Activated naive CD4-positive, alpha-beta T cell treated with anti-CD3 and anti-CD28 coated beads, Interleukin-2, amount 50 U/mL, for 72 hours (primary cell): ENCODE measurements at places on chromosomes 11 and 22.

DNA sequence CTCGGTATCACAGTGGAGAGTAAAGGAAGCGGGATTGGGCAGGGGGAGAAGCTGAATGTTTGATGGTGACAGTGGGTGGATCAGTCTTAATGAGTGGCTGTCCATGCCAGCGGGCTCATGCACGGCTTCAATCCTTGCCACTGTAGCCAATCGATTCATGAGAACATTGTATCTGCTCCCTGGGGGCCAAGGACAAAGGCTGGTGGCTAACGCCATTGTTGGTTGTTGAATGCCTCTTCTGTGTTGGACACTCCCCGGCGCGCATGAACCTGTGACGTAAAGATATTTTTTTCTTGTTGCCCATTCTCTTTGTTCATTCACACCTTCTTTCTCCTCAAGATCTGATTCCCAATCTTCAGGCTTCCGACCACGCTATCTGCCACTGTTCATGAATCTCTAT is 20.9 kb upstream of the ATXN10 start:
- DNase-seq: no peak

DNA sequence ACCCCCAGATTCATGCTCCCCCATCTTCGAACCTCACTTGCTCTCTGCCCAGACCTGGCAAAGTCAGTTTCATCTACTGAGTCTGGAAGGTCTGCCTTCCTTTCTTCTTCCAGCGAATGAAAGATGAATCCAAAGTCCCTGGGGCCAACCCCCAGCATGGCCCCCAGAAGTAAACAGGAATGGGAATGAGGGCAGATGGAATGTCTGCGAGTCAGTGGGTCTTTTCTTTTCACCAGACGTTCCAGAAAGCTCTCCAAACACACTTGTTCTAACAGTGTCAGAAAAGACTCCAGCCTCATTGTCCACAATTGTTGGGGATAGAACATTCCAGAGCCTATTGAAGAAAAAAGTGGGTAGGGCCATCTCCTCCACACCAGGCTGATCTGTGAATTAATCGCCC is 28.6 kb downstream of the RIBC2 start:
- DNase-seq: no peak

GRCh38 chr22:44585559-44586350 is 87.7 kb upstream of the RTL6 start:
- DNase-seq: no peak

DNA sequence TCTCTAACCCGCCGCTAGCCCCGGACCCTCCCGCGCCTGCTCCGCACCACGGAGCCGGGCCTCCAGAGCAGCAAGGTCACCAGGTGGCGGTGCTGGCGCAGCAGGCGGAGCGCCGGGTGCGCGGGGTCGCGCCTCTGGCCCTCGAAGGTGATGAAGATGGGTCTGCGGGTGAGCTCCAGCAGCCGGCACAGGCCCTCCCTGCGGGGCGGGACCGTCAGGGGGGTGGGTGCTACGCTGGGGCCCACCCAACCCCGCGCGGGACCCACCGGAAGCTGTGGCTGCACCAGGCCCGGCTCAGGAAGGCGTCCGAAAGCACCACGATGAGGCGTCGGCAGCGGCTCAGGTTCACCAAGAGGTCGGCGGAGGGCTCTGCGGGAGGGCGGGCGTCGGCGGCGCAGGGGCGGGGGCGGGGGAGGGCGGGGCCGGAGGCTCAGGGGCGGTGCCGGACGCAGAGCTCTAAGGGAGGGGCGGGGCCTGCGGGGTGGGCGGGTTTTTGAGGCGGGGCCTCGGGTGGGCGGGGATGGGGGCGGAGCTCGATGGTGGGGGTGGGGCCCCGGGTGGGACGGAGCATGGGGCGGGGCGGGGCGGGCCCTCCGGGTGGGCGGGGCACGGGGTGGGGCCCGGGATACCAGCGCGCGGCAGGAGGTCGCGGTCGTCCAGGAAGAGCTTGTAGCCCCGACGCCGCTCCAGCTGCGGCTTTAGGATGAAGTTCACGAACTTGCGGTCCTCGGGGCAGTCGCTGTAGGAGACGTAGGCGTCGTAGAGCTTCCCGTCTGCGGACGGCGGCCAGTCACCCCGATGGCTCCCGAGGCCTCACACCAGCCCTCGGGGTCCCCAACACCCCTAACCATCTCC is 7.8 kb downstream of the SIGIRR start:
- DNase-seq: peak; percentile 82

GRCh38 chr11:117874253-117874909 is 2.1 kb downstream of the FXYD6 start:
- peak; percentile 47 for DNase-seq

- DNase-seq: no peak
Measured at GRCh38 chr11:116563028-116563711, 209.6 kb downstream of the BUD13 start.

DNA sequence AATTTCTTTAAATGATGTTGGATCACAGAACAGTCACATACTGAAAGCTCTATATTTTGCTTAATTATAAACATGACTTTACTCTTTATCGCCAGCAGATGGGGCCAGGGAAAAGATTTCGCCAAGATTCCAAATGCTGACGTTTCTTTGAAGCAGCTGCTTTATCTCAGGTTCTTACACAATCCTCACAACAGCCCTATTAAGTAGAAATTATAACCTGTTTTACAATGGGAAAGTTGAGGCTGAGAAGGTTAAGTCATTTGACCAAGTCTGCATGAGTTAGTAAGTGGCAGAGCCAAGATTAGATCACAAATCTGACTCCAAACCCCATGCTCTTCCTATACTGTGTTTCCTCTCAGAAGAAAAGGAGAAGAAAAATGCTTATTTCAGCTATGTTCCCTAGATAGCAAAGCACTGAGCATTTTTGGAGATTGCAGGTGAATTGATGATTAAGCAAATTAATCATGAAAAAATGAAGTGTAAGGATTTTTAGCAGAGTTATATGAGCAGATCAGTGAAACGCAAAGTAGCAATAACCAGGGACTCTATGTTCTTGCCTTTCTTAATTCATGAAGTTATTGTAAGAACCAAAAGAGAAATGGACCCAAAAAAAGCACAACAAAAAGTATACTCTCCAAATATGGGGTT is 79.0 kb downstream of the AASDHPPT start:
- no peak for DNase-seq

GRCh38 chr11:17643506-17644405 is 75.6 kb upstream of the MYOD1 start:
- DNase-seq: no peak

GRCh38 chr22:50691521-50691920 is 18.9 kb downstream of the SHANK3 start:
- DNase-seq: peak; percentile 23

DNA sequence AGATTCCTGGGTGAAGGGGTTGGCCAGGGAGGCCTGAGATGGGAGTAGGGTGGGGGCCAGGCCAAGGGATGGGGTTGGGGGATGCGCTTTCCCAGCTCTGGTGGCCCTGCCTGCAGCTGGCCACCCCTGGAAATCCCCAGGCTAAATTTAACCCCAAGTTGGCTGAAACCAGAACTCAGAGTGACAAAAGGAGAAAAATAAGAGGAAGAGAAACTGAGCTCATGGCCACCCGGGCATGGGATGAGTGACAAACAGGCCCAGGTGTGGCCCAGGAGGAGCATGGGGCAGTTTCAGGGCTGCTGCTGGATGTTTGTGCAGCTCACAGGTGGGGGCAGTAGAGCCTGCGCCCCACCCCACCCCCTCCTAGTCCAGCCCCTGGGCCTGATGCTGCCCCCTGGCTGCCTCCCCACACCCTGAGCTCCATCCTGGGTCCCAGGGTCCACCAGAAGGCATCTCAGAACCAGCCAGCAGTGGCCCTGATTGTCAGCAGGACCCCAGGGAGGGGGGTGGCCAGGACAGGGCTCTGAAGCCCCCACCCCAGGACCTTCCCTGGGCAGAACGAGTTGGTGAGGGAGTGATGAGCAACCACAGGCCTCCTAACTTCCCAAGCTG is 48.0 kb downstream of the IGLL5 start:
- DNase-seq: no peak

GRCh38 chr11:69499186-69499917 is 17.9 kb downstream of the LINC01488 start:
- no peak for DNase-seq

GRCh38 chr22:46824344-46824909 is 62.0 kb downstream of the TBC1D22A start:
- DNase-seq: no peak
